ENCODE measurements at places on chromosomes 7 and 10.

- no peak for DNase-seq
These were observed 66.6 kb downstream of the FRMPD2 start for GRCh38 chr10:48207853-48208252.

- no peak for DNase-seq
These were observed 300.5 kb downstream of the C7orf25 start for GRCh38 chr7:42611289-42611928.

DNA sequence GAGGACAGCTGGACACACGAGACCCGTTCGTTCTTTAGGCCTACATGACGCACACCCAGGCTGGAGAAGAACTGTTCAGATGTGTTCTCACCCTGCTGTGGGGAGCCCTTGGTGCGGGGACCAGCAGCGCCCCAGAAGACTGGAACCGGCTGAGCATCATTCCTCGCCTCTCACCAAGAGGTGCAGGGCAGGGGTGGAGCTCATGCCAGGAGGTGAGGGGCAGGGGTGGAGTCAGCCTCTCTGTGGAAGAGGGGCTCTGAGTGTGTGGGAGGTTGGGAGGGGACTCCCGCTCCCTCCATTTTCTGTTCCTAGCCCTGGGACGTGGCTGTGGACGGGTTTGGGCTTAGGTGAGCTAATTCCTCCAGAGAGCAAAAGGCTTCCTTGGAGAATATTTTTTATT, 66.0 kb upstream of the SHH start:
- no peak for DNase-seq

- no peak for DNase-seq
These were observed 342 bp downstream of the OR2A25 start for GRCh38 chr7:144069953-144070352.

DNA sequence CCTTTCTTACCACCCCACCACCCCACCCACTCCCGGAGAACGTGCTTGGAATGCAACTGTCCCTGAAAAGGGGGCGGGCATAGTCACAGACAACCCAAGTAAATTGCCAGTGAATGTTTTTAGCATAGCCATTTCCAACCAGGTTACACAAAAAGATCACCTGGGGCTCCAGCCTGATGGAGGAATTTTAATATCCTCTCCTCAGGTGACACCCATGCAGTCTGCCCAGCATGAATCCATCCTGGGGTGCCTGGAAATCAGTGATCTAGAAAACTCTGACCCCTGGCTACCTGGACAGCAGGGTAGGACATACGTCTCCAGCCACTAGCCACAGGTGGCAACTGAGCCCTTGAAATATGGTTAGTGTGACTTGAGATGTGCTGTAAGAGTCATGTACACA, 61.1 kb downstream of the SORBS1 start:
- no peak for DNase-seq

GRCh38 chr7:116899308-116899707, 36.9 kb downstream of the CAPZA2 start:
- DNase-seq, result no peak

GRCh38 chr10:119190954-119191785, 12.6 kb upstream of the PRDX3 start:
- DNase-seq, result no peak

GRCh38 chr10:71819441-71819861, 31.6 kb downstream of the PSAP start:
- DNase-seq, result no peak

- no peak for DNase-seq
These were observed 193.3 kb upstream of the PHF14 start for GRCh38 chr7:10780400-10780747.

GRCh38 chr10:100498059-100498458, 21.6 kb downstream of the SEC31B start:
- no peak for DNase-seq

DNA sequence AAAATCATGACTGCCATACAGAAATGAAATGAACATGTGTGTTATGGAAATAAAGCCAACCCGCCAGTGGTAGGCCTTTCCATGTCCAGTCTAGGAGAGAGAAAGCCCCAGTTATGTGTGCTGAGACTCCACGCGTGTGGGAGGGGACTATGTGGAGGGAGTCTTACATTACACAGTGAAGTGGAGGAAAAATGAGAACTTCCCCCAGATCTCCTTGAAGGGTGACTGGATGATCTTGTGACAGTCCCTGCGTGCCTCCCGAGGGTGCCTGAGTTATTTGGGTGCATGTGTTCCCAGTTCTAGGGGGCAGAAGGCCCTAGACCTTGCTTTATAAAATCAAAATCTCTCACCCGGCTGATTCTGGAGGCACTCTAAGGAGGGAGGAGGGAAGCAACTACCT, 24.2 kb downstream of the UPP1 start:
- no peak for DNase-seq

GRCh38 chr7:89401099-89401498, 605.6 kb upstream of the TEX47 start:
- DNase-seq, result no peak

- no peak for DNase-seq
These were observed 38.3 kb upstream of the PPP2R2D start for GRCh38 chr10:131862548-131862947.

DNA sequence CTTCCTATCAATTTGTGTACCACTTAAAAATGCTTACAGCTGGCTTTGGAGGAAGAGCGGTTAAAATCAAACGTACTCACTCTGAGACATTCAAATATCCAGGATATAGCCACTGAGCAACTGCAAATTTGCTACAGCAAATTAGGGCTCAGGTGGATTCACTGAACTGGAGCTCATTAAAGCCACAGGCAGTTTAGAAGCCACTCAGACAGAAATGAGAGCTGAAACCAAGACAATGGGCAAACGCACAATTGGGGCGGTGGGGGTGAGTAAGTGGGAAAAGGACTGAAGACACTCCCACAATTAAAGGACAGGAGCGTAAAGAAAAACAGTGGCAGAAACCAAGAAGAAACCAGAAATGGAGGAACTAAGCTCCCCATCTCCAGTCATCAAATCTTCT, 20.5 kb downstream of the MPP7 start:
- no peak for DNase-seq

DNA sequence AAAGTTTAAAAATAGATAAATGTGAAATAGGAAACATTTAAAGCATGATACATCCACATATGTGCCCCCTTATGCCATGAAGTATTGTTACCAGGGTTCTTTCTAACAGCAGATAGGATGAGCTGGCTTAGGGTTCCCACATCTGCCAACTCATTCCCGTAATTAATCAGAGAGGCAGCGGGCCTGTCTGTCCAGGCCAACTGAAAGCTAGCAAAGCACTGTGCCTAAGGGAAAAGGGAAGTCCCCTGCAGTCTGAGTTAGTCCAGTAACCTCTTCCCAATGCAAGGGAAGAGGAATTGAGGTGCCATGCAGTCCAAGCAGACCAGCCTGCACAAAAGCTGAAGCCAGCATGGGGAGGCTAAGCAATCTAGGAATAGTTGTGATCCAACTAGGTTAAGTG, 18.3 kb upstream of the ZC3HAV1L start:
- DNase-seq, result no peak

GRCh38 chr7:106927536-106927935, 62.5 kb downstream of the PIK3CG start:
- no peak for DNase-seq

DNA sequence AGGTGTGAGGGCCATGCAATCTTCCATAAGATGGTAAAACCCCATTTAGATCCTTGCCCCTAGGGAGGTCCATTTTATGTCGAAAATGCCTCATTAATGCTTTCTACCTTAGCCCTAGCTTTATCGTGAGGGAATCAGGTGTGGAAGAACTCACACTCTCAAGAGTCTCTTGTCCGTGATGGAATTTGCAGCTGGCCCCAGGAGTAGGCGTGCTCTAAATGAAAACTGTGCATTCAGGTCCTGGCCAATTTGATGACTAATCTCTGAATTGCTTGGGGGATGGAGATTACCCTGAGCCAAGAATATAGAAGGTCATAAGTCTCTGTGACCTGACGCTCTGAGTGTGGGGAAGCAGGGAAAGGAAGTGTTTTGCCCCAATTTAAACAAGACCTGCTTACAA, 6.6 kb downstream of the C10orf90 start:
- DNase-seq, result no peak

GRCh38 chr7:69654849-69655707, 56.8 kb downstream of the AUTS2 start:
- no peak for DNase-seq

DNA sequence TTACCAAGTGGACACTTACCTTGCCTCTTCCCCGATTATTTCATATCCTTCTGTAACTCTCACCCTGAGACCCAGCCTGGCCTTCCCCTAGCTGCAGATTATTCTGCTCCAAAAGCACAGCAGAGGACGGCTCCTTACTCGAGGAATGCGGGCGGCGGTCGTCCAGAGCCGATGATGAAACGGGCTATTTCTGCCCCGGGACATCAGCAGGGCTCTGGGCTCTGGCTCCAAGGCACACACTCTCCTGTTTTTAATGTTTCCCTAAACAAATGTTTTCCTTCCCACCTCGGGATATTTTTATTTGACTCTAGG, 343 bp upstream of the C10orf71 start:
- DNase-seq, result no peak

DNA sequence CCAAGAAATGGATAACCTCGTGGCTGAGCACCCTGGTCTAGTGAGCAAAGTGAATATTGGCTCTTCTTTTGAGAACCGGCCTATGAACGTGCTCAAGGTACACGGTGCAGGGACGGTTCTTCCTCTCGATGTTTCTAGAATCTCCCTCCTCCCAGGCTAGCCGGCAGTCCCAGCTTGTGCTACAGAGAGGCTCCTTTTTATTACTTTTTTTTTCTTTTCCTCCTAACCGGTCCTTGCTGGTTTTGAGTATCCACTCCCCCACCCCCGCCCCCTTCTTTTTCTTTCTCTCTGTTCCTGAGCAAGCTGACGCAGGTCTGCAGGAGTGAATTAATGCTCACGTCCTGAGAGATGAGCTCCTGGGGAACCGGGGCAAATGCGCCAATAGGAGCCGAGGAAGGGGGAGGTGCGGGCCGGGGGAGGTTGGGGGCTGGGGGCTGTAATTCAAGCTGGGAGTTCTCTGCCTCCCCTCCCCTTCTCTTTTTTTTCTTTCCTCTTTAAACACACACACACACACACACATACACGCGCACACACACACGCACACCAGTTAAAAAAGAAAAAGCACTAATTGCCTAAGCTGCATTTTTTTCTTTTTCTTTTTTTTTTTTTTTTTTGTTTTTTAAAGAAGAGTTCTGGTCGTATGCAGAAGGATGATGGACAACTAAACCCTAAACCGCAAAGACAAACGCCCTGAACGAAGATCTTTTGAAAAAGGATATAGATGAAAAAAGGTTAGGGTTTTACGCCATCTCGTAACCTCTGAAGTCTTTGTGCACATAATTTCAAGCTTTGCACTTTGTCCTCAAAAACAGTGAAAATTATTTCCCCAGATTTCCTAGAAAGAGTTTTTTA, 6.6 kb downstream of the CPA2 start:
- no peak for DNase-seq

DNA sequence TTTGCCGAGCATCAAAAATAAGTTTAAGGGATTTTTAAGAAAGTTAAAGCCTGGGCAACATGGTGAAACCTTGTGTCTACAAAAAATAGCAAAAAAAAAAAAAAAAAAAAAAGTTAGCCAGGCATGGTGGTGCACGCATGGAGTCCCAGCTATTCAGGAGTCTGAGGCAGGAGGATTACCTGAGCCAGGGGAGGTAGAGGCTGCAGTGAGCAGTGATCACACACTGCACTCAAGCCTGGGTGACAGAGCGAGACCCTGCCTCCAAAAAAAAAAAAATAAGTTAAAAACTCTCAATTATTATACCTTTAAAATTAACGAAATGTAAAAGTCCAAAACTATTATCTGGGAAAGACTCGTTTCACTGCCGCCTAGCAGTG, 35.0 kb upstream of the DAGLB start:
- DNase-seq, result no peak

GRCh38 chr7:102253973-102254370, 32.7 kb upstream of the SH2B2 start:
- no peak for DNase-seq

GRCh38 chr7:119594956-119595355, 678.0 kb upstream of the KCND2 start:
- DNase-seq, result no peak

- no peak for DNase-seq
These were observed 11.7 kb downstream of the TLL2 start for GRCh38 chr10:96501985-96502384.

- no peak for DNase-seq
These were observed 123.2 kb downstream of the DNAJB6 start for GRCh38 chr7:157459966-157460365.

DNA sequence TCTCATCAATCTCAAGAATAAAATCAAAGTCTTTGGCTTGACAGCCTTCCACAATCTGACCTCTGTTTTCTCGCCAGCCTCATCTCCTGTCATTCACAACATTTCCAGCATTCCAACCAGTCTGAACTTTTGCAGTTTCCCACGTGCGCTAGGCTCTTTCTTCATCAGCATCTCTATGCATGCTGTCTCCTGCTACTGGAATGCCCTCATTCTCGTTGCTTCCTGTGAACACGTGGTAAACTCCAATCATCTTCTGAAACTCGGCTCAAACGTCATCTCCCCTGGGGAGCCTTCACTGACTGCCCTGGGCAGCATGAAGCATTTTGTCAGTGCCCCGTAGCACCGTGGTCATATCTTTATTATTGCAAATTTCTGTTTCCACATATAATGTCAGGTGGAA, 12.2 kb upstream of the RSBN1L start:
- no peak for DNase-seq

GRCh38 chr7:129163875-129164544, 19.5 kb downstream of the TSPAN33 start:
- DNase-seq, result no peak

DNA sequence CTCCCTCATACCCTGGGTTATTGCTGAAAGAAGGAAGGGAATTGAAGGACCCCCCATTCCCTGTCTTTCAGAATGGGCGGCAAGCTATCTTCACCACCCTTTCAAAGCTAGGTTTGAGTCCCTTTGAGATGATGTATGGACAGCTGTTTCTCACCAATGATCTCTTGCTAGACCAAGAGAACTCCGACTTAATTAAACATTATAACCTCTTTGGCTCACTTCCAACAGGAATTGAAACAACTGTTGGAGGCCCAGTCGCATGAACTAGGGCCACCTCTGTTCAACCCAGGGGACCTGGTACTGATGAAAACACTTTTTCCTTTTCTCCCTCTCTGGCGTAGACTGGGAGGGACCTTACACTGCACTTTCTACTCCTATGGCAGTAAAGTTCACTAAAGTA, 110.6 kb downstream of the ITGB8 start:
- no peak for DNase-seq

- DNase-seq, result no peak
These were observed 62.6 kb upstream of the SFMBT2 start for GRCh38 chr10:7473474-7473873.

All from stimulated activated CD4-positive, alpha-beta T cell treated with anti-CD3 and anti-CD28 coated beads, Interleukin-12 subunit alpha, Interleukin-12 subunit beta, amount 100 ng/mL, for 4 hours (primary cell).